ENCODE measurements at places on chromosomes 6 and 20. TPM values are rescaled to one million over a fixed set of nuclear protein-coding genes. Genes with fewer than 3 reads are reported as not detected.

The CPNE5 gene
- 0.55 TPM for total RNA-seq

The PRND gene
- total RNA-seq: 0.14 TPM

The KIAA1755 gene
- total RNA-seq: 1.9 TPM

The SRC gene
- total RNA-seq: 20.5 TPM

The KCNG1 gene
- 16.7 TPM for total RNA-seq

The PLCB4 gene
- total RNA-seq: 2.0 TPM

The KIF3B gene
- total RNA-seq: 35.3 TPM

The F13A1 gene
- total RNA-seq: not detected

The CD109 gene
- 18.6 TPM for total RNA-seq

The GLO1 gene
- 87.0 TPM for total RNA-seq

The HLA-DPA1 gene
- total RNA-seq: 2.8 TPM

The HTR1B gene
- total RNA-seq: not detected

The OOEP gene
- not detected for total RNA-seq

The CYP39A1 gene
- total RNA-seq: 22.6 TPM

The RAMACL gene
- 4.1 TPM for total RNA-seq

The BPIFB2 gene
- total RNA-seq: not detected

The SMLR1 gene
- total RNA-seq: not detected

The KCNB1 gene
- under 0.01 TPM for total RNA-seq

The DAAM2 gene
- 1.9 TPM for total RNA-seq

The TENT5A gene
- total RNA-seq: 47.5 TPM

The RBM38 gene
- total RNA-seq: 2.8 TPM
